ENCODE measurements at places on chromosomes 13 and 19.

- no peak for DNase-seq
These were observed 149.0 kb downstream of the SLITRK1 start for GRCh38 chr13:83733293-83733692.

- no peak for DNase-seq
These were observed 29.0 kb downstream of the LILRB4 start for GRCh38 chr19:54691582-54692297.

GRCh38 chr13:40622761-40623160 is 43.7 kb downstream of the FOXO1 start:
- no peak for DNase-seq

- no peak for DNase-seq
These were observed 7.6 kb downstream of the PNKP start for GRCh38 chr19:49859682-49860335.

- no peak for DNase-seq
These were observed 4.9 kb upstream of the AMER2 start for GRCh38 chr13:25177012-25177411.

- DNase-seq, result no peak
These were observed 12.8 kb downstream of the SMAD9 start for GRCh38 chr13:36907266-36907665.

- peak; percentile 57 for DNase-seq
These were observed 15.7 kb downstream of the RANBP3 start for GRCh38 chr19:5961969-5962945.

GRCh38 chr19:29022599-29022998 is 190.4 kb downstream of the UQCRFS1 start:
- no peak for DNase-seq

DNA sequence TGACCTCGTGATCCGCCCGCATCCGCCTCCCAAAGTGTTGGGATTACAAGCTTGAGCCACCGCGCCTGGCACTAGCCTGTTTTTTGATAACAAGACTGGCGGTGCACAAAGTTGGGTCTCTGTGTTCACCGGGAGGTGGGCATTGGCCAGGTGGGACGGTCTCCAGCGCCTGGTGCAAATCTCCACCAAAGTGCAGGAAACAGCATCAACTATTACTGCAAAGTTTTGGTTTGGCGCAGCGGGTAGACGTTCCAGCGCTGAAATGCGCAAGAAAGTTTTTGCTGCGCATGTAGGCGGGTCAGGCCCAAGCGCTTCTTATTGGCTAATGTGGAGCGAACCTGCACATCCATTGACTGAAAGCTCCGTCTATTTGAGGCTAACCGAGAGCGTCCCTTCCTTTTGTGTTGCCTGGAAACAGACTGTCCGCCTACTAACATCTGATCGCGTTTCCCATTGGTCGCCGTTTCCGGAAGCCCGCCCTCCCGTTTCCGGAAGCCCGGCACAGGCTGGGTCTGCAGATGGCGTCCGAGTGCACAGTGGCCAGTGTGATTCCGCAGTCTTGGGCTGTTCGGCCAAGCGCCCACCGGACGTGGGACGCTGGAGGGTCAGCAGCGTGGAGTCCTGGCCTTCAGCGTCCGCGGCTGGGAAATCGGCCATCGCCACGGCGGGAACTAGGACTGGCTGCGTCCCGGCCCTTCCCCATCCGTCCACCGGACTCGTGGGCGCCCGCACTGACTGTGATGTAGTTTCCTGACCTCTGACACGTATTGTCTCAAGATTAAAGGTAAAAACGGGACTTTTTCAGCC is 53.3 kb upstream of the ZNF527 start:
- DNase-seq, result peak; percentile 86

DNA sequence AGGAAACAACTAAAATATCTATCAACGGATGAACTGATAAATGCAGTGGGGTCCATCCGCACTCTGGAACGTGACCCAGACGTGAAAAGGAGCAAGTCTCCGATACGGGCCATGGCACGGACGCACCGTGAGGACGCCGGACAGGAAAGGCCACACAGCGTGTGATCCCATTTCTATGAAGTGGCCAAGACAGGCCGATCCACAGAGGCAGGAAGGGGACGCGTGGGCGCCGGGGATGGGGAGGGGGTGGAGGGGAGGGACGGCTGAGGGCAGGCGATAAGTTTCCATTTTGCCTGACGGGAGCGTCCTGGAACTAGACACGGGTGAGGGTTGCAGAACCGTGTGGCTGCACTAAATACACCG is 13.8 kb downstream of the SHC2 start:
- no peak for DNase-seq

GRCh38 chr19:35990156-35990555 is 4.8 kb upstream of the SDHAF1 start:
- no peak for DNase-seq

GRCh38 chr13:57675526-57675925 is 44.0 kb downstream of the PCDH17 start:
- DNase-seq, result no peak

- DNase-seq, result no peak
These were observed 78.8 kb downstream of the TUBGCP3 start for GRCh38 chr13:112509190-112509589.

DNA sequence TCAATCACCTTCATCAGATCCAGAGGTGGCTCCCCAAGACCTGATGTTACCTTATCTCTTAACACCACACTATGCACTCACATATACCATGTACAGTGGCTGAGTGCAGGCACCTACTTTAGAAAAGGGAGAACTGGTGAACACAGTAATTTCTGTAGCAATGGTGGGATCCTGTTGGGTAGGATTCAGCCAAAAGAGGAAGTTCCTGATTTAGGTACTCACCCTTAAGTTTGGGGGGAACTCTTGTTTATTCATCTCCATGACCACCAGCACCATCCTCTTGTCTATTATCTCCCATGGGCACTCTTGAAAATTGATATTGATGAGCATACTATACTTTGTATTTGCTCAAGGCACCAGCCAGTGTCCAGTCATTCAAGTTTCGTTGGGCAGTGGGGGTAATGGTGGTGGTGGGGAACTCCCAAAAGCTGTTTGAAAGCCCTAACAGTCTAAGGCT is 324.4 kb downstream of the LMO7 start:
- DNase-seq, result no peak

DNA sequence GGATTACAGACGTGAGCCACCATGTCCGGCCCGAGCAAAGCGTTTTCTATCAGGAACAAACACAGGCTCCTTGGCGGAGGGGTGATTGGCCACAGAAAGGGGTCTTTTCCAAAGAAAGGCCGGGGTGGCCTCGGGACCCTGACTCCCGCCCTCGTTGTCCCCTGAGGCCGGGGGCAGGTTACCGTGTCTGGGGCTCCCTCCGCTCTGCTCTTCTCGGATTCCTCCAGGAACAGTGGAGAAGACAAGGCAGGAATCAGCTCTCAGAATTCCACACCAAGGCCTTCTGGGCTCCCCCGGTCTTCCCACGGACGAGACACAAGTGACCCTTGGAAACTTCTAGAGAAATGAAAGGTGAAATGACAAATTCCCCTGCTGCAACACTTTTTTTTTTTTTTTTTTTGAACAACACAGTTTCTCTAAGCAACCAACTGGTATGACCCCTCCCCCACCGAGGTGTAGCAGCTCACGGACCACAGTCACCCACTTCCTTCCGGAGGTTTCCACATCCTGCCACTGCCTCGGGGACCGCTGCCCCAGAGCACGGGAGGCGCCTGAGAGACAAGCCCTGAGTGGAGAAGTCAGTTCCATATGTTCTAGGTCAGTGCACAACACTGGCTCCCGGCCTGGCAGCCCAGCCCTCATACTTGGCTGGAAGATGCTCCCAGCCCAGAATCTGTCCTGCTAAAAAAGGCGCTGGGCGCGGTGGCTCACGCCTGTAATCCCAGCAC is 11.0 kb downstream of the MOB3A start:
- DNase-seq, result peak; percentile 86

DNA sequence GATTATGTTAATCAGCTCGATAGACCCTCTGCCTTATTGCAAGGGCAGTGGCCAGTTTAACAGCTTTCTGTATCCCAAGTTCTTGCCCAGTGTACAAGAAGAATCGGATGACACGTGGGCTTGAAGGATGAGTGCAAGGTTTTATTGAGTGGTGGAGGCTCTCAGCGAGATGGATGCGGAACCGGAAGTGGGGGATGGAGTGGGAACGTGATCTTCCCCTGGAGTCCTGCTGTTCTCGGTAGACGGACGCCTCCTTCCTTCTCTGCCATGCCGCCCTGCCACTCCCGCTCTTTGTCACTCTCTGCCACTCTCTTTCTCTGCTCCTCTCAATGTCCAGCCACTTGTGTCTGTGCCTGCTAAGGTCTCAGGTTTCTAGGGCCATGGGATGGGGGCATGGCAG is 21.0 kb downstream of the RFXAP start:
- DNase-seq, result no peak

GRCh38 chr13:72462726-72463125 is 264.7 kb downstream of the MZT1 start:
- DNase-seq, result no peak

DNA sequence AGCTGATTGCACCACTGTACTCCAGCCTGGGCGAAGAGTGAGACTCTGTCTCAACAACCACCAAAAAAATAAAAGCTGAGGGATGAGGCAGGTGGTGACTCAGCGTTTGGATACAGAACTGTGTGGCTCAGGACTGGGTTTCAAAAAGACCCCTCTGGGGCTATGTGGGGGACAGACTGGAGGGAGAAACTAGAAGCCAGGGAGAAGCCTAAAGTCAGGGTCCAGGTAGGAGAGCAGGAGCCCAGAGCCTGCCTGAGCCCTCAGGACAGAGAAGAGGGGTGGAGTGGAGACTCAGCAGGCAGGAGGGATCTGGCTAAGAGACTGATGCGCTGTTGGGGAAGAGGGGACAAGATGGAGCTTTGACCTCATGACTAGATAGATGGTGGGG is 1.8 kb upstream of the CD37 start:
- no peak for DNase-seq

GRCh38 chr13:66461021-66461420 is 769.1 kb downstream of the PCDH9 start:
- DNase-seq, result no peak

GRCh38 chr13:36549755-36550154 is 117.5 kb downstream of the CCNA1 start:
- no peak for DNase-seq

GRCh38 chr19:8494158-8494557 is 8.3 kb downstream of the PRAM1 start:
- no peak for DNase-seq

DNA sequence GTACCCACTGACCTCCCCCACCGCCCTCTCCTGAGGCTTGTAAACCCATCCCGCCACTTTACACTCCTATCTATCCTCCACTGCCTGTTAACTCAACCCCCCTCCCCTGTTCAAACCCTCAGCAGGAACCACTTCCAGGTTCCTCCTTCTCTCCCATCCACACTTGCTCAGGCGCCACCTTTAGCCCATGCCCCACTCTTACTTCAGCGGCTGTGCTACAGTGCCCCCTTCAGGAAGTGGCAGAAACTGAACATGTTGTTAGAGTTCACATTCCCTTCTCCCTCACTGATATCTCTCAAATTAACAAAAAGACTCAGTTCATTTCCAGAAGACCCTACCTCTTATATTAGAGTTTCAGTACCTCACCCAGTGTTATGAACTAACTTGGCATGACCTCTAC is 49.4 kb downstream of the ZNF91 start:
- no peak for DNase-seq

- no peak for DNase-seq
These were observed 22.6 kb upstream of the USP12 start for GRCh38 chr13:27194209-27194608.

- no peak for DNase-seq
These were observed 89.7 kb downstream of the RAB20 start for GRCh38 chr13:110471833-110472162.

DNA sequence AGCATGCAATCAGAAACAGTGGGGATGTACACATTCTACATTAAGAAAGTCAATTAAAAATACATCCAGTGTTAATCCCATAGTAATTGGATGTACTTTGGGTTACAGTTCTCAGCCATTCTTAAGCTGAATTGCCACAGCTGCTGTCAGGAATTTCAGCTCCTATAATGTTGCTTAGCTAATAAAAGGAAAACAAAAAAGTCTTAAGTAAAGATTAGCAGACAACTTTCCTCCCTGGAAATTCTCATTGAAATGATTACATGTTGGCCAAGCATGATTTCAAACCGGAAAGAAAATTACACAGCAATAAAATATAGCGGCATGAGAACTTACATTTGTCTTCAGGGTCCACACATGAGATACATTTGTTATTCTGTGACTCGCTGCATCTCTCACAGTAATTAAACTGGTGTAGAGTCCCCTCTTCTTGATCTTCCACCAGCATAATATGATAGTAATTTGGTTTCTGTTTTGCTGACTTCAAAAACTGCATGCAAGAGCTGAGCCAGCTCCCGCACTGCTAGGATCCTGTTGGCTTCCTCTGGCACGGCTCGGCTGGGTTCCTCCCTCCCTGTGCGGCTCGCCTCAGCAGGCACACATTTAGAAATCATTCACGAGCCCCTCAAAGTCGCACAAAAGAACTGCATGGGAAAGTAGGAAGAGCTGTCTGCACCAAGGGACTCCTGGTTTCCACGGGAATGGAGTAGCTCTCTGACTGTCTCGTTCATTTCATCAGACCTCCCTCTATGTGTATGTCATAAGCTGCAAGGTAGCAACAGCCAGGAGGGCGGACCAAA is at the start of gene HTR2A:
HTR2A (minus strand) TSS at position 713 of the 797 bp plus-strand sequence. CDS start 1,147 bp downstream, outside the sequence.
- DNase-seq, result no peak

GRCh38 chr19:48959341-48960239 is 4.9 kb downstream of the BAX start:
- no peak for DNase-seq

- DNase-seq, result no peak
These were observed 491.2 kb upstream of the ATXN8OS start for GRCh38 chr13:69616396-69616795.

- DNase-seq, result no peak
These were observed 2.1 kb downstream of the P2RY11 start for GRCh38 chr19:10113592-10113963.
